Stimulated activated CD8-positive, alpha-beta memory T cell treated with anti-CD3 and anti-CD28 coated beads, Interleukin-4, amount 100 ng/mL, for 1 hour (primary cell): ENCODE measurements at places on chromosomes 6 and 20.

- no peak for DNase-seq
Measured at GRCh38 chr6:170405311-170405975, 98.9 kb downstream of the FAM120B start.

GRCh38 chr20:11920083-11920482 is 2.4 kb downstream of the BTBD3 start:
- no peak for DNase-seq

- no peak for DNase-seq
Measured at GRCh38 chr6:15929685-15930084, 199.2 kb upstream of the MYLIP start.

- no peak for DNase-seq
Measured at GRCh38 chr6:42396720-42397119, 55.0 kb downstream of the TRERF1 start.

- no peak for DNase-seq
Measured at GRCh38 chr6:551405-551804, 105.5 kb downstream of the HUS1B start.

DNA sequence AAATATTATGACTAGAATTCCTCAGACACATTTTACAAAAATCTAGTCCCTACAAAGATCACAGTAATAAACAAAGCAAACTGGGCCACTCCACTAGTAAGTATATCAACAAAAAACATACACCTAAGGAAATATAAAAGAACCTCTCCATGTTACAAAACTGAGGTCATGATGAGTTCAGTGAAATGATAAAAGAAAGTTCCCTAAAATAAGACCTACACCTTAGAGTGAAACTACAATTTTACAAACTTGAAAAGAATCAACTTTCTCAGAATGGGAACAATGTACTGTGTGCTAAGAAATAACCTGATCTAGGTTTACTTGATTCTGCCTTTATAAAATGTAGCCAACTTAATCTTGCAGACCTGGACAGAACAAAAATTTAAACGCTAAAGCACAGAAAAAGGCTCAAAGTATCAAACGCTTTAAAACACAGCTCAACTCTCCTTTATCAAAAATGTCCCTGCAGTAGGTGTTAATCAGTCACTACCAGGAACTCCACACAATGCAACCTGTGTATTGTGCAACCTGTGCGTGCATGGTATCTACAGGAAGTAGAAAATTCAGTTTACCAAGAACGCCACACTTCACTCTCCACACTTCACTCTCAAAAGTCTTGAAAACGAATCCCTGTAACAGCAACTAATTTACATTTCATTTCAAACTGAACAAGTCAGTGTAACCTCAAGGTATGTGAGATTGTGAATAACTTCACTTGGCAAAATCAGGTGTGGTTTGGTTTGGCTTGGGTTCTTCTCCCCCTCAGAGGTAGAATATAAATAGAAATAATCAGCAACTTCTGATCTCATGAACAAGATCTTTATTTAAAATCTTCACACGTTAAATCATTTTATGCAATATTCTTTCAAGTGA is 1.8 kb downstream of the RALGAPA2 start:
- DNase-seq = no peak

DNA sequence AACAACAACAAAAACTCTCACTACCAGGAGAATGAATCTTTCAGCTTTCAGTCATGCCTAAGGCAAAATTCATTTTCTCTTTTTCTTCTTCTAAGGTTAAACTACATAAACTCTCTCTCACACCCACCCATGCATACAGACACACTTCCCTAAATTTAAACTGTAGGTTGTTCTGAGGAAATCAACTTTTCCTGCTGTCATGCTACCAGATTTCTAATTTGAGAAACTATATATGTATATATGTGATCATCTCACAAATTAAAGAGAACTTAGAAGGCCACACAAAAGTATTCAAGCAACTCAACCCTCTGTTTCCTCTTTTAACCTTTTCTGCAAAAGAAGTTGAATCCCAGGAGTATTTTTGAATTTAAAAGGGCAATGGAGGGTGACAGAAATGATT is 532.5 kb downstream of the KIF16B start:
- no peak for DNase-seq

- no peak for DNase-seq
Measured at GRCh38 chr6:43773050-43773979, 3.3 kb downstream of the VEGFA start.

DNA sequence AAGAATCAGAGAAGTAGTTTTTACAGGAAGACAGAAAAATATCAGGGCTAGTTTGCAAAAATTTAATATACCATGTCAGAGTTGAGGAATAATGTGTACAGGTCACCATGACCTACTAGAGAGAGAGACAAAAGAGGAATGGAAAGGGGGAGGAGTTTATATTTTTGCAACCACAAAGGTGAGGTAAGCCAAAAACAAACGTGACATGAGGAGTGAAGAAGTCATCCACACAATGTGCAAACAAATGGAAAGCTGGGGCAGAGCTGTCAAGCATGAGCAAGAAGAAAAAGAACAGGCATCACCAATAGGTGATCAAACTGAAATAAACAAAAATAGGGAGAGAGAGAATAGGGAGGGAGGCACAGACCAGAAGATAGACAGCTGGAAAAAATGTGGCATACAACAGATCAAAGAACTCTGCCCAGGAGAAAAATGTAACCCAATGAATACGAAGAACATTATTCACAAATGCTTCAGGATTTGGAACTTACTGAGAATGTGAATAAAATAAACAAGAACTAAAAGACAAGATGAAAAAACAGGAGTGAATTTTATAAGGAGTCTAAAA is 15.5 kb downstream of the RARS2 start:
- no peak for DNase-seq

GRCh38 chr6:133923938-133924593 is 29.0 kb upstream of the TBPL1 start:
- no peak for DNase-seq

DNA sequence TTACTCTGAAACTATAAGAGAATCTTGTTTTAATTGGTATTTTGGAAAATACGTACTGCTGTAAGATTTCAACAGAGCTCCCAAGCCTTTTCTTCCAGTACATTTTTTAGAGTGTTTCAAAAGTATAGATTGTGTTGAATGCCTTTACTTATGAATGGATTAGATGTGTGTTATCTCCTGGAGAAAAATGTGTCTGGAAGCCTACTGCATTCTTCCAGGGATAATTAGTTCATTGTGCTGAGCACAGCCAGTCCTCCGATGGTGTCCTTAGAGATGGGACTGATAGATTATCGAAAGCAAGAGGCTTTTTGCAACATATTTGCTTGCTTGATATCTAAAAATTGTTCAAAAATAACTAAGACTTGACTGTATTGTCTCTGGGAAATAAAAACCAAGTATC is 114.2 kb downstream of the PLEKHG1 start:
- no peak for DNase-seq

DNA sequence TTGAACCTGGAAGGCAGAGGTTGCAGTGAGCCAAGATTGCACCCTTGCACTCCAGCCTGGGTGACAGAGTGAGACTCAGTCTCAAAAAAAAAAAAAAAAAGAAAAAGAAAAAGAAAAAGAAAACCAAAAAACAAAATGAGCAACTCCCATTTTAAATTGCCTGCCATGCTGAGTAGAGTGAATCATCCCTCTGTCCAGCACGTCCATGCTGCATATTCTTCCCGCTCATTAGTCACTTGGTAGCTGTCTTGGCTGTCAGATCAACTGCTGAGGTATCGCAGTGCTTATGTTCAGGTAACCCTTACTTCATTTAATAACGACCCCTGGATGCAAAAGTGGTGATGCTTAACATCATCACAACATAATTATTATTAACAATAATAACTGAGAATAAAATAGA is 72.6 kb upstream of the RNF24 start:
- DNase-seq = no peak

- peak; percentile 48 for DNase-seq
Measured at GRCh38 chr6:30690403-30691207, at the start of gene NRM. Gene NRM (minus strand): TSS chr6:30690984. CDS start chr6:30690974, 10 bp downstream.

DNA sequence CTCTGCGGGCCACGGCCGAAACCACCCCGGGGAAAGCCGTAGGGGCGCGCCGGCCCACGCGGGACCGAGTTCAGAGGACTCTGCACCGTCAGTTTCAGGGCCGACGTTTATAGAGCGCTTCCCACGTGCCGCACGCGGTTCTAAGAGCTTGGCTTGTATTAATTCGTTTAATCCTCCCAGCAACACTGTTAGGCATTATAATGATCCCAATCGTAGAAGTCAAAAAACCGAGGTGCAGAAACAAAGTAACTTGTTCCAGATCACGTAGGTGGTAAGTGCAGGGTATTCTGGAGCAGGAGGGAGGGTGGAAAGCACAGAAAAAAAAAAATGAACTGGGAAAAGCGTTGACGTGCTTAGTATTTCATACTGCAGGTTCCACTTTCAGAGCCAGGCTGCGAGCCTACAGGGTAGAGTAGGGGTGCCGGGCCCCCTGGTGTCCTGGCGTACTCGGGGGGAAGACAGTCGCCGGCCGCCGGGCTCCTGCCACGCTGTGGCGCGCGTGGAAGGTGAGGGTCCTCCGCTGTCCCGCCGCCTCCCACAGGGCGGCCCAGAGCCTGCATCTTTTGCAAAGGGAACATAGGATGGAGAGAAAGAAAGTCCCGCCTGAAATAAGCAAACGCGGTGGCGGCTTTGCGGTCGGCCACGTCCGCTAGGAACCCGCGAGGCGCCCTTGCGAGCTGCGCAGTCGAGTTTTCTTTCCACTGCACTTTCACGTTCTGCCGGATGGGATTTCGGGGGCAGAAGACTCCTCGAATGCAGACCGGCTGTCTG is 10.2 kb upstream of the FOXF2 start:
- DNase-seq = no peak

DNA sequence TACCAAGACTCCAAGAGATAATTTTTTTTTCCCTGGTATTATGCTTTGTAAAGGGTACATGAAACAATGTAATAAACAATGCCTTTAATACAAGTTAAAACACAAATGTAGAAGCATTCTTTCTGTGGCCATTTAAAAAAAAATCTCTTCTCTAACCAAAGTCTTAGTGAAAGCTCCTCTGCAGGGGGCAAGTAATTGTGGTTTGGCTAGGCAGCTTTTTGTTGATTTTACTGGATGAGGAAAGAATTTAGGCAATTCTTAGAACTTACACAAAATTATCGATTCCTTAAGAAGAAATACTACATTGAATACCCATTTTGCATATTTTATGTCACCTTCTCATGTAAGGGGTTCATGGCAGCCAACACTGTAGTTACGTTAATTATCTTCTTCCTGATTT is 12.4 kb downstream of the TFB1M start:
- no peak for DNase-seq

- peak; percentile 72 for DNase-seq
Measured at GRCh38 chr20:36435592-36436541, 105.5 kb upstream of the MYL9 start.

DNA sequence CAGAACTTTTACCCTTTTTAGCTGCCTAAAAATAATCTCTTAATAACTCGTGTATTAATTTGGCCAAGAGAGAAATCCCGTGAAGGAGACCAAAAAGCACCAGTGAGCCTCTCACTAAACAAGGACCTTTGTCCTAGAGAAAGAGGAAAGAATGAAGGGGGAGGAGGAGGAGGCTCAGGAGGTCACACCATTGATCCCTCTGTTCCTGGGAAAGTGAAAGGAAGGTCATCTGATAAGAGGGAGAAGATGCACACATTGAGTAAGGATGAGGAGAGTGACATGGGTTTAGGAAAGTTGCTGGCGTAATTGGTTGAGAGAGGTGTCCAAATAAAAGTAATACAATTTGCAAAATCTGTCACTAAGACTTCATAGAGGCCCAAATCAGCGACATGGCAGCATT is 49.2 kb downstream of the HLA-DPB1 start:
- DNase-seq = no peak

DNA sequence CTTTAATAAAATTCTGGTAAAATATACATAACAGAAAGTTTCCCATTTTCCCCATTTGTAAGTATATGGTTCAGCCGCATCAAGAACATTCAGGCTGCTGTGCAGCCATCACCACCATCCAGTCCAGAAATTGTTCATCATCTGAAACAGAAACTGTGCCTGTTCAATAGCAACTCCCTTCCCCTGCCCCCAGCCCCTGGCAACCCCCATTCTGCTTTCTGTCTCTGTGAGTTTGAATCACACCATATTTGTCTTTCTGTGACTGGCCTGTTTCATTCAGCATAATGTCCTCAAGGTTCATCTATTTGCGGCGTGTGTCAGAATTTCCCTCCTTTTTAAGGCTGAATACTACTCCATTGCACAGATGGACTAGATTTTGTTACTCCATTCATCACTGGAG is 19.1 kb downstream of the VSTM2L start:
- DNase-seq = no peak
